ENCODE measurements at places on chromosomes 5 and 9. TPM values are rescaled to one million over a fixed set of nuclear protein-coding genes. Genes with fewer than 3 reads are reported as not detected.

Gene PCDHB16
- 5.1 TPM for total RNA-seq

- H3K4me3 ChIP-seq: no peak overlapping the region
- no peaks in the 10 kb centered on the region for H3K4me1 ChIP-seq
- H3K27me3 ChIP-seq: no peaks in the 10 kb centered on the region
- no peaks in the 10 kb centered on the region for H3K36me3 ChIP-seq
- no peak for DNase-seq
Observed at GRCh38 chr5:116038817-116039216, 6.5 kb downstream of the ARL14EPL start.

GRCh38 chr9:86494644-86495111 lies 140.5 kb upstream of the TUT7 start:
- no peaks in the 10 kb centered on the region for H3K36me3 ChIP-seq
- H3K27ac ChIP-seq: peak overlapping the region; percentile 39
- peaks cover 11% of the 10 kb centered on the region for H3K4me1 ChIP-seq
- H3K27me3 ChIP-seq: no peaks in the 10 kb centered on the region
- DNase-seq: peak; percentile 73
- no peak overlapping the region for H3K4me3 ChIP-seq

DNA sequence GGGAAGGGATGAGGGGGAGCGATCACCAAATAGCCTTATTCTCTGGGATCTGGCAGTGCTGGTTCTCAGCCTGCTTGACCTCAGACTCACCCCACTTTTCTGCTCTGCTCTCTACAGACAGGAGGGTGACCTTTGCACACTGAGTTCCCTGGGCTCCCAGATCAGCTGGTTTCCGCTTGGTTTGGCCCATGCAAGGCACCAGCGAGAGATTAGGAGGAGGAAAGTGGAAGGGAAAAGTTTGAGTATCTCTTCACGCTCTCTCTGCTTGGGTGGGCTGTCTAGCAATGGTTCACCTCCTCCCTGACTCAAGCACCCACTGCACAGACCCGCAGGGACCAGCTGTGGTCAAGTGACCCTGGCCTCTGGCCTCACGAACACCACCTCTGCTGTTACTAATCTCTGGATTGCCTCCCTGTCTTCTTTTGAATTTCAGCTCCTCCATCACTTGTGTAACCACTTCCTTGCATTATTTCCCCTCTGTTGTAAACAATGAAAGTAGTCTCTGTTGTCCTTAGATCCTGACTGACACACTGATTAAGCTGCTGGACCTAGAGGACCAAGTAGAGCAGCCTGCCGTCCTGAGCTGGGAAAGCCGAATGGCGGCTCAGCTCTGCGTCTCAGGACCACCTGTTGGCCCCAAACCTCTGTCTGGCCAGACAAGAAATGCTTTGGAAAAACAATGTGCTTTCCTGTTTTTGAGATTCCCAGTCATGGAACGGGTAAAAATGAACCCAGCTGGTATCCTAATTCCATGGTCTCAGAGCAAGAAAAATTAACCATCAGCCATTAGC lies 186.6 kb downstream of the CRB2 start:
- no peaks in the 10 kb centered on the region for H3K4me1 ChIP-seq
- no peak overlapping the region for H3K4me3 ChIP-seq
- H3K27me3 ChIP-seq: no peaks in the 10 kb centered on the region
- no peaks in the 10 kb centered on the region for H3K36me3 ChIP-seq
- no peak for DNase-seq

DNA sequence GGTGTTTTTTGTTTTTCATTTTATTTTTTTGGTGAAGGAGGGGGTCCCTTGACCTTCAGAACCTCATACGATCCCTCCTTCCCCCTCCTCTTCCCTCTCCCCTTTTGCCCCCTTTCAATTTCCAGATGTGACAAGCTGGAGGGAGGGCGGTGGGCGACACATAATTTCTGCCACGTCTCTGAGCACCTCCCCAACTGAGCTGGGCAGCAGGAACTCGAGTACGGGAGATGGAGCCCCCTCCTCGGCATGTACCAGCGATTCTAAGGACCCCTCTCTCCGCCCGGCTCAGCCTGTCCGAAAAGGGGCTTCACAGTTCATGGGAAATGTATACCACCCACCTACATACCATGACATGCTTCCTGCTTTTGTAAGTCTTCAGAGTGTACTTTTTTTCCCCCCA lies 52.4 kb downstream of the PRRC2B start:
- no peaks in the 10 kb centered on the region for H3K27me3 ChIP-seq
- DNase-seq: no peak
- H3K27ac ChIP-seq: no peak overlapping the region
- no peaks in the 10 kb centered on the region for H3K4me1 ChIP-seq
- H3K4me3 ChIP-seq: no peak overlapping the region
- peaks cover 58% of the 10 kb centered on the region for H3K36me3 ChIP-seq

DNA sequence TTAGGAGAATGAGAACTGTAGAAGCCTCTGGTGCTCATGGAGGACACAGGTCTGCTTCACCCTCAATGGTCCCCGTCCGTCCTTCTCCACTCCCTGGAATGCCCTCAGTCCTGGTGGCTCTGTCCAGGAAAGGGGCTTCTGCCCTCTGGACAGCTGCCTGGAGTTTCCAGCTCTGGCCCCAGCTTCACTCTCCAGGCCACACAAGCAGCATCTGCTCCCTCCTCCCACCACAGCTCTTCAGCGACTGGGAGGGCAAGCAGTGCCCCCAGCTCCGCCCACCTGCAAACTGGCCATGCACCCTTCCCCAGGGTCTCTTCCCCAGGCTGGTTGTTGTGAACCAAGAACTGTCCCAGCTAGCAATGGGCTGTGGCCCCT lies 4.7 kb downstream of the SARDH start:
- no peaks in the 10 kb centered on the region for H3K36me3 ChIP-seq
- no peak overlapping the region for H3K27ac ChIP-seq
- no peaks in the 10 kb centered on the region for H3K27me3 ChIP-seq
- no peaks in the 10 kb centered on the region for H3K4me1 ChIP-seq
- DNase-seq: no peak

DNA sequence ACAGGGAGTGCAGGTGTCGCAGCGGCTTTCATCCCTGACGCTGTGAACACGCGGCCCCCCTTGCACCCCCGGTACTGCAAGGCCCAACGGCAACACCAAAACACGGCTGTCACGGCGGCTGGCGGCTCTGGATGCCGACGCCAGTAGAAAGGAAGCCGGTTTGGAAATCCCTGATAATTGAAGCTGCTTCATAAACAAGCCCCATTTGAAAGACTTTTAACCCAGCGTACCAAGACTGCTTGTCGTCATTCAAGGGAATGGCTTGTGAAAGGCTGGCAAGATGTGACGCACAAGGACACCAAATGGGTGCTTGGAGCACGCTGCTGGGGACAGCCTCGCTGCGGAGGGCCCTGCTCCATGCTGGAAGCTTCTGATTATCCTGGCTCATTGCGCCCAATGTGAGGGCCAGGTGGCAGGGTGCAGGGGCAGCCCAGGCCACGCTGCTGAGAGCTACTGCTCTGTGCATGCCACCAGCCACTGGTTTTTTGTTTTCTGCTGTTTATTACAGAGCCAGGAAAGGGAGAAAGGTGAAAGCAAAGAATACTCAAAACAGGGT lies 63.1 kb downstream of the GTF3C4 start:
- no peak overlapping the region for H3K27ac ChIP-seq
- H3K4me1 ChIP-seq: no peaks in the 10 kb centered on the region
- no peaks in the 10 kb centered on the region for H3K36me3 ChIP-seq
- DNase-seq: peak; percentile 36

All from GM23248 (cell line).